ENCODE measurements at places on chromosomes 3 and 15. TPM values are rescaled to one million over a fixed set of nuclear protein-coding genes. Genes with fewer than 3 reads are reported as not detected.

GRCh38 chr3:69697381-69697780, 41.9 kb upstream of the MITF start:
- DNase-seq: no peak

SLC24A5 gene
- not detected for total RNA-seq

TMEM158 gene
- total RNA-seq: 5.1 TPM

GRCh38 chr3:45547764-45548680, 46.5 kb upstream of the LIMD1 start:
- no peak for DNase-seq

GOLGA6L7 gene
- total RNA-seq: not detected

DNA sequence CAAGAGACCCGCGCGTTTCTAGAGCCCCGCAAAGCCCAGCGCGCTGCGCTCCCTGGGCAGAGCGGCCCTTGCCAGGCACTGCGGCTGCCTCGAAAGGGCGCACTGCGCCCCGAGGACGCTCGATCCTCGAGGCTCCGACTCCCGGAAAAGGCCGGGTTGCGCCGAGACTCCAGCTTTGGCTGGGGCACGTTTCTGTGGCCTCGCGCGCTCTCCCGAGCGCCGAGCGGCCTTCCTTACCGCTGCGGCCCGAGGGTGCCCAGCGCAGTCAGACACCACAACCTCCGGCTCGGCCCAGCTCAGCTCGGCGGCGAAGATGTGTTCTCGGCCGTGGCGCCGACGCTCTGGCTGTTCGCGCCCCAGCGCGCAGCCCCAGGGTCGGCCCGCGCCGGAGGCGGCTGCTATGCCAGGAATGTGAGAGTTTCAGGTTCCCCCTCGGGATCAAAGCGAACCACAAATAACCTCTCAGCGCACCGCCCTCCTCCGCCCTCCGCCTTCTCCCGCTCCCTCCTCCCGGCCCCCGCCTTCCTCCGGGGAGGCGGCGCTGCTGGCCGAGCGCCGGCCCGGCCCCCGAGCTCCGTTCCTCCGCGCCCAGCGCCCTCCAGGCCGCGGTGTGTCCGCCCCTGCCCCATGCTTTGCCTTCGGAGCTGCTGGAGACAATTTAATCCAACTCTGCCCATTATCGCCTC, at the start of gene AMOTL2:
Gene AMOTL2, minus strand, starts transcription at position 343 of the 686 bp plus-strand sequence. CDS start 3,014 bp downstream, outside the sequence.
- DNase-seq: peak; percentile 91

ADAMTS9 gene
- 129 TPM for total RNA-seq

DNA sequence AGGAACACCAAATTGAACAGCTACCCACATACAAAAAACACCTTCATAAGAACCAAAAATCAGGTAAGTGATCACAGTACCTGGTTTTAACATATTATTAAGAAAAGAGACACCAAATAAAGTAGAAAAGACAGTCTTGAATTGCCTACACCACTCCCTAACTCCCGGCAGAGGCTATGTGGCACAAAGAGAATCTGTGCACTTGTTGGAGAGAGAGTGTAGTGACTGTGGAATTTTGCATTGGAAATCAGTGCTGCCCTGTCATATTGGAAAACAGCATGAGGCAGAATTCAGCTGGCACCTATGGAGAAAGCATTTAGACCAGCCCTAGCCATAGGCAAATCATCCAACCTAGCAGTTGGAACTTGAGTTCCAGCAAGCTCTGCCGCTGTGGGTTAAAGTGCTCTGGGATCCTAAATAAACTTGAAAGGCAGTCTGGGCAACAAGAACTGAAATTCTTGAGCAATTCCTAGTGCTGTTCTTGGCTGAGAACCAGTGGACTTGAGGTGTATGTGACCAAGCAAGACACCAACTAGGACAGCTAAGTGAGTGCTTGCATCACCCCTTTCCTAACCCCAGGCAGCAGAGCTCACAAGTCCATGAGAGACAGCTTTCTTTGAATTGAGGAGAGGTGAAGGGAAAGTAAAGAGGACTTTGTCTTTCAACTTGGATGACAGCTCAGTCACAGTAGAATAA, 969.6 kb upstream of the ALCAM start:
- DNase-seq: no peak

GRCh38 chr3:167913219-167913835, 177.8 kb downstream of the SERPINI1 start:
- DNase-seq: no peak

TIGIT gene
- total RNA-seq: not detected

GRCh38 chr15:89112341-89112971, 24.2 kb downstream of the ABHD2 start:
- no peak for DNase-seq

- DNase-seq: no peak
Observed at GRCh38 chr15:93610944-93611343, 521.9 kb upstream of the RGMA start.

DNA sequence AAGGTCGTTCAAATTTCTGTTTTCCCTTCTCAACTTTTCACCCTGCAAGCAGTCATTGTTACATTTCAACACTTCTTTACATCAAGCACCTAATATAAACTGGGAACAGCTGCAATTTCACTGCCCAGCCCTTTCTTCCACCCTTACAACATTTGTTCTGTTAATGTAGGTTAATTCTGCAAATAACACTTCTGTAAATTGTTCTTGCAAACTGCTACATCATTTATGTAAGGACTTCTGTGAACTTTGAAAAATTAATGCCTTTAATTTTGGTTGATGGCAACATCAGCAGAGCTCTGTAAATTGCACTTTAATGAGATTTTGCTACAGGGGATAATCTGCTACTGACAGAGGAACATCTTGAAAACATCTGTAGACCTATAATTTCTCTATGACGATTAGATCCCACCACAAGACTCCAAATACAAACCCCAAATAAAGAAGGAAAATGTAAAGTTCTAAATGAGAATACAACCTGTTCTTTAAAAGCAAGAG, 93.5 kb downstream of the ZIC4 start:
- DNase-seq: no peak

DNA sequence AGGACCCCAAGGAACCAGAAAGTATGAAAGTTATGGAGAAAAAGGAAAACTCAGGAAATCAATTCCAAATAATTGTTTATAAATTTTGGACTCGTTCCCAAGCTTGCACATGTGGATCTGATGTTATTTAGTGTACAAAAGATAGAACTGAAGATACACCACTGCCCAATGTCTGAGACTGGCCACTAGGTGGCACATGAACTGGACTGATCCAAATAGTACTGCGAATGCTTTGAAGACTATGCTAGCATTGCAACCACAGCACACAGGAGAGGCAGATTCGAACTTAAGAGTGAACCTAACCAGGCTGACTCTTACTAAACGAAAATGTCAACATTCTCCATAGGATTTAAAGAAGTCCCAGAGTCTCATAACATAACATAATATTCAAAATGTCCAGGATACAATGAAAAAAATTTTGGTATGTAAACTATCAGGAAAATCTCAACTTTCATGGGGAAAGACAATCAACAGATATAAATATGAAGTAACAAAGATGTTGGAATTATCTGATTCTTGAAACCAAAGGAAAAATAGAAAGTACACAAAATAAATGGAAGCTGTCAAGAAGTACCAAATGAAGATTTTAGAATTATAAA, 596.7 kb downstream of the FGF12 start:
- no peak for DNase-seq

C3orf85 gene
- not detected for total RNA-seq

DNA sequence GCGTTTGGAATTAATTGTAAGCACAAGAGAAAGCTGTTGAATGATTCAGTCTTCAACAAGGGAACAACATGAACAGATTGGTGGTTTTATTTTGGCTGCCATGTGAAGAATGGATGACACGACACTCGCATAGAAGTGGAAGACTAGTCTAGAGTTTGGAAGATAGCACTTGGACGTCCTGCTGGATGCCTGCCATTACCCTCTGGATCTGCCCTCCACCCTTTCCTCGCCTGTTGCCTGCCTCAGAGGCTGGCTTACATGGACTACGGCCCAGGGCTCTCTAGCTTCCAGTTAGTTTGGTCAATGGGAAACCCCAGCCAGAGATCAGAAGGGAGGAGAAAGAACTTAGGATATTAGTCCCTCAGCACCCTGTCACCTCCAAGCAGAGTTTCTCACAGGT, 493.5 kb downstream of the FHIT start:
- no peak for DNase-seq

CD200R1 gene
- 1.8 TPM for total RNA-seq

ARPP19 gene
- total RNA-seq: 146 TPM

DNA sequence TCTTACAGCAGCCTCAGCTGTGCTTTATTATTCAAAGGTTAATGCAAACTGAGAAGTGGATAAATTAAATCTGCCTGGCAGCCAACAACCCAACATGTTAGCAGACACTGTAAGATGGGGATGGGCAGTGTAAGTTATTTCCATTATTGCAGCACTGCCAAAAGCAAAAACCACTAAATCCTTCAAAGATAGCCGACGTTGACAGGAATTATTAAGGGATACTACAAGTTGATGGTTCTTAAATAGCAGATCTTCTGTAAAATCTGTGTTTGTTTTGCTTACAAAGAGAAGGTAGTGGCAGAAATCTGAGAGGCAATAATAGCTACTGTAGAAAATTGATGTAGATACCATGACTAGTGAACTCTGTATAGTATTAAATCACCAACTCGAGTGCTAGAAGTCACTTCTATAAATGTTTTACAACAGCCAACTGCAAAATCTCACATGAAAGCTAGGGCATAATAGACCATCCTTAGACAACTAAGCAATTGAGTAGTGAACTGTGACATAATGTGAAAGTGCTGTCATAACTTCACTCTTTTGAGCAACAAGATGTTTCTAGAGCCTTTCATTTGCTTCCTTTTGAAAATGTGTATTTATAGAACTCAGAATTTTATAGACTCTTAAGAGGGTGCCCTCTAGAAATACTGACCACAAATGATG, 278.6 kb downstream of the UBE2E2 start:
- DNase-seq: no peak

DNA sequence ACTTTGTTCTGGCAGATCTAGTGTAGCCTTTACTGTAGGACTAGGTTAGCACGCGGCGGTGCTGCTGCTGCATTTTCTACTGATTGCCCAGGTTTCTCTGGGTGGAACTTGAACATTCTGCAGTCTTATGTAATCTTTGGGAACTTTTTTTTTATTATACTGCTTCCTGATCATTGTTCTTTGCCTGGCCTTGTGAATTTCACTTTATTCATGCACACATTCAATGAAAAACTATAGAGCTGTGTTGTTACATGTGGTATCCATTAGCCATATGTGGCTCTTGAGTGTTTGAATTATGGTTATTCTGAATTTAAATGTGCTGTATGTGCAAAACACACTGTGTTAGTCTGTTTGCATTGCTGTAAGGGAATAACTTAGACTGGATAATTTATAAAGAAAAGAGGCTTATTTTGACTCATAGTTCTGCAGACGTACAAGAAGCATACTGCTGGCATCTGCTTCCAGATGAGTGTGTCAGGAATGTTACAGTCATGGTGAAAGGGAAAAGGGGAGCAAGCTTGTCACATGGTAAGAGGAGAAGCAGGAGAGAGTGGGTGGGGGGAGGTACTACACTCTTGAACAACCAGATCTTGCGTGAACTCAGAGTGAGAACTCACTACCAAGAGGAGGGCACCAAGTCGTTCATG, 26.5 kb downstream of the MEF2A start:
- no peak for DNase-seq
